ENCODE measurements at places on chromosomes 3 and 15.
A peak's percentile ranks its signal among the peaks of the same experiment; 100 is the strongest.

- DNase-seq = no peak
These were observed 62.8 kb upstream of the PROK2 start for GRCh38 chr3:71847794-71848193.

DNA sequence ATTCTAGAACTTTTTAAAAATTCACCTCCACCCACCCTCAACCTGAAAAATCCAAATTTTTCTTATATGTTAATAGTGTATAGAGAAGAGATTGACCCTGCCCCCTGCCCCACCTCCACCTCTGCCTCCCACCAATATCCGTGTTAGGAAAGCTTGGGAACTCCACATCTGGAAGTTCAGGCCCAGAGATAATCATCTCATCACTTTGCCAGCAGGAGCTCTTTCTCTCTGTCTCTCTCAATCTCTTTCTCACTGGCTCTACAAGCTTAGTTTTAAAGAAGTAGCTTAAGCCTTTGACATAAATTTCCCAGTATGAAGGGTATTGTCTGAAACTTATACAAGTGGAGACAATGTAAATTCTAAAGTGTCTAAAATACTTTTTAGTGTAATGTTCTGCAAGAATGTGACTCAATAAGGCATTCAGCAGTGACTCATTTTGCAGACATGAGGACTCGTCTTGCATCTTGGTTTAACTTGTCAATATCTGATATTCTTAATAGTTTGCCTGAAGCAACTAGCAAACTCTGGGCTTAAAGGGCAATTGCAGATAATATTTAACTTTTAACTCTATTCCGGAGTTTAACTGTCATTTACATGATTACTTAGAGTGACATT is 299.8 kb upstream of the EPHA3 start:
- no peak for DNase-seq

GRCh38 chr3:194075802-194076460 is 60.0 kb upstream of the HES1 start:
- DNase-seq = peak; percentile 11

GRCh38 chr3:160171813-160172212 is 53.4 kb upstream of the C3orf80 start:
- DNase-seq = no peak

DNA sequence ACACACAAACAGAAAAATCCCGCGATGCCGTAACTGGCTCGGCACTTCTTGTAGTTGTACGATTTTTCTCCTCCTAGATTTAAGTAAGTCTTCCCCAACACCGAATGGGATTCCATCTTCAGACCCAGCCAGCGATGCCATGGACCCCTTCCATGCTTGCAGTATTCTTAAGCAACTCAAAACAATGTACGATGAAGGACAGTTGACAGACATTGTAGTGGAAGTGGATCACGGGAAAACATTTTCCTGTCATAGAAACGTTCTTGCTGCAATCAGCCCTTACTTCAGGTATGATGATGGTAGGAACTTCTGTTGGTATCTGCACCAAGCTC is 763 bp downstream of the KBTBD8 start:
- DNase-seq = peak; percentile 53

DNA sequence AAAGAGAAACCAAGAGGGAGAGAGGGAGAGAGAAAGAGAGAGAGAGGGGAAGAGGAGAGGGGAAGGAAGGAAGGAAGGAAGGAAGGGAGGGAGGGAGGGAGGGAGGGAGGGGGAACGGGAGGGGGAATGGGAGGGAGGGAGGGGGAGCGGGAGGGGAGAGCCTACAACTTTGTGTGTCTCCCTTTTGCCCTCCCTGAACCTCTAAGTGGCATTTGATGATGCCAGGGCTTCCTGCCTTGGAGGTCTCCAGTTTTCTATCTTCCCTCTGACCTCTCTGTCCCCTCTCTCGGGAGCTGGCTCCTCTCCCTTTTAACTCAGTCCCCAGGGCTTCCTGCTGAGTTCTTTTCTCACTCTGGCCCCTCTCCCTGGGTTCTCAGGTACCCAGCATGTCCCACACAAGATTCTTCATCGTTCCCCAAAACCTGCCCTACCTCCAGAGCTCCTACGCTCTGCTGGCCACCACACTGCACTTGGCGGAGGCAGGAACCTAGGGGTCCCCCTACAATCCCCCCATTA is 12.5 kb upstream of the FAM174B start:
- no peak for DNase-seq

- no peak for DNase-seq
These were observed 42.6 kb downstream of the ADAMTS9 start for GRCh38 chr3:64645243-64645642.

DNA sequence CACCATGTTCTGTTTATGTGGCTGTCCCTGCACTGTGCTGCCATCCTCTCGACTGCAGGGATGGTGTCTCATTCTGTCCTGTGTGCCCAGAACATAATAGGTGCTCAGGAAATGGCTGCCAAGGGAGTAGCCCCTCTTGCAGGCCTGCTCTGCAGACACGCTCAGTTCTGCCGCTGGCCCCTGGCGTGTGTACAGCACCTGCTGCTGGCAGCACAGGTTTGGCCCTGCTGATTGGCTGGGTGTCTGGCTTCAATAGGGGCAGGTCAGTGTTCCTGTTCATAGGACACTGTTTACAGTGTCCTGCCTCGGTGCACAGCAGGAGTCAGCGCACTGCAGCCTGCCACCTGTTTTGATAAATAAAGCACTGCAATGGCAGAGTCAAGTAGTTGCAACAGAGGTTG is 146.9 kb downstream of the DNAJB8 start:
- DNase-seq = no peak

GRCh38 chr3:40827942-40828688 is 303.4 kb downstream of the ZNF621 start:
- no peak for DNase-seq

DNA sequence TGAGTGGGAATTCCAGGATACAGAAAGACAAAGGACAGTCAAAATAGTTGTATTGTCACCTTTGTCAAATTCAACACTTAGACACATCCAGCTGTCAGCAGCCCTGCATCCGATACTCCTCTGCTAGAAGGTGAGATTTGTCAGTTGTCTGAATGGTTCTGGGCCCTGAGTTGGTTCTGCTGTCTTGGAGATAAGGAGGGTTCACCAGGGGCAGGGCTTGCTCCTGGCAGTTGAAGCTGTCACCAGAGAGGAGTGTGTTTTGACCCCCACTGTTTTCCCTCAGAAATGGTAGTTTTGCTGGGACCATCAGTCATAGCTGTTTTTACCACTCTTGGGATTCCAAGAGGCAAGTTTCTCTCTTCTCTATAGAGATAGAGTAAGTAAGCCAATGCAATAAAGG is 3.2 kb upstream of the KY start:
- DNase-seq = no peak

DNA sequence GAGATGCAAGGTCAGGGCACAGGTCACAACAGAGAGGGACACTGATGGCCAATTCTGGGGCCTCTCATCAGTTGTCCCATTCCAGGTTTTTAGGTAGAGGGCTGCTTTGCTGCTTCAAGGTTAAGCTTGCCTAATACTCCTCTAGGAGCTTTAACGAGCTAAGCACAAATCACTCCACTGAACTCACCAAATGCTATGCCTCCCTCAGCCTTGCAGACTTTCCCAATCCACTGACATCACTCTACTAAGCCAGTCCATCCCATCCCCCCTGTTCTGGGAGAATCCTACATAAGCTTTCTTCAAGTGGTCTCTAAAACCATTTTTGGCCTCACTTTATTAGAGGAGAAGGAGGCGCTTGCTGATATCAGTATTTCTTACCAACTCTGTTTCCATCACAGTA is 24.8 kb upstream of the PDCD6IP start:
- no peak for DNase-seq

DNA sequence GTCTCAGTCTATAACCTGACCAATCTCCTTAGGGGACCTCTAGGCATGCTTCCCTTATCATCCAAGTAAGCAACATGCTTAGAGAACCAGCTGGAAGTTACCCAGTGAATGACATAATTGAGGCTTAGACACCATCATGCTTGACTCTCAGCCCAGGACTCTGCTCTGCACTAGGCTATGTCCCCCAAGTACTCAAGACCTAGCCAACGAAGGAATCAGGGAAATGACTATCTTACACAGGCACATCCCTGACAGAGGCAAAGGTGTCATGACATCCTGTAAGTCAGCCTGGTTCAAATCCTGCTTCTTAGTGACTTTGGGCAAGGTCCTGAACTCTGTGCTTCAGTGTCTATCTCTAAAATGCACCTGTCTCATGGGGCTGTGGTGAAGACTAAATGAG is 24.6 kb upstream of the CELF6 start:
- no peak for DNase-seq

DNA sequence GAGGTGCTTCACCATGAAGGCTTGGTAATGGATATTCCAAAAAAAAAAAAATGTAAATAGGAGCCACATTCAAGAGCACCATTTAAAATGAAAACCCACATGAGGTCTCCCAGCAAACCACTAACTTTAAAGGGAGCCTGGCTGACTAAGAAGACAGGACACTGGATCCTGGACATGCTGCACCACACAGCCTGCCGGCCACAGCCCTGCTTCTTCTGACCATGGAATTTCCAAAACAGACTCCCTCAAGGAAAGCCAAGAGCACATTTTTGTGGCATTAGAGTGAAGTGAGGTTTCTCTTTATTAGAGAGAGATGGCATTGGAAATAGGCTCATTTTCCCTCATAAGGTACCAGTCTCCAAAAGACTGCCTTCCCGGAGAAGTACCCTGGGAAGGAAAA is 113.9 kb downstream of the RORA start:
- no peak for DNase-seq

DNA sequence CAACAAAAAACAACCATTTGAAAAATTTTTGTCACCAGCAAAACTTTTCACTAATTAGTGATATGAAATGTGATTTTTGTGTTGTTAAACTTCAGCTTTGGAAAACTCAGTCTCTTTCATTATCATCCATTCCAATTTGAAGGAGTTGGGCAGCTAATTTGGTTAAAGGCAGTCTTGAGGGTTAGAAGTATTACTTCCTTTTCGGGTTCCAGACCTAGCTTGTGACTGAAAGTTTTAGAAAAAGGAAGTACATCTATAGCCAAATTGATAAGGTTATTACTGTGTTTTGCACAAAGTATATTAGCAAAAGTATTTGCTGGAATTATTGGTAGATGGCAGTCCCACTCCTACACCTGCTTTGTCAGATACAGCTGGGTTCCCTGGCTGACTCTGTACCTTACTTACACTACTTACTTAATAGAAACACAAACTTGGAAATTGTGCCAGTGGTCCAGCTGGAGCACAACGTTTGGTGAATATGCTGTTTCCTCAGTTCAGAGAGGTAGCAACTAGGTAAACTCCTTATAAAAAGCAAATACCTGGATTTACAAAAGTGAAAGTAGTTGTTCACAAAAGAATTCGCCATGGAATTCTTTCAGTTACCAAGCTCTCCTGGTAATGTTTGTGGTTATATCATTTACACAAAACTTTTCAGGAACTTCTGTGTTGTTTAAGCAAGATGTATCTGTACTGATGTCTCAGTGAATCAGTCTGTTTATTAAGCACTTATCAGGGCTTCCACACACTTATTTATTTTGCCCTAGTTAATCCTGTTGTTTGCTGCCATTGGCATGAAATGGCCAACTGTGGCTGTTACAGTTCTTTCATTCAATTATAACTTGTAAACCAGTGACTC is 31.6 kb downstream of the TIPARP start:
- peak; percentile 63 for DNase-seq

GRCh38 chr3:169628567-169628966 is 34.9 kb downstream of the MECOM start:
- no peak for DNase-seq

- no peak for DNase-seq
These were observed 45.5 kb upstream of the CGNL1 start for GRCh38 chr15:57330619-57331340.

- peak; percentile 70 for DNase-seq
These were observed 18.0 kb upstream of the DNAJC13 start for GRCh38 chr3:132399054-132399929.

- no peak for DNase-seq
These were observed 159.2 kb downstream of the CNTN6 start for GRCh38 chr3:1252061-1252430.

GRCh38 chr3:171809611-171809860 is 747 bp downstream of the PLD1 start:
- DNase-seq = peak; percentile 85

DNA sequence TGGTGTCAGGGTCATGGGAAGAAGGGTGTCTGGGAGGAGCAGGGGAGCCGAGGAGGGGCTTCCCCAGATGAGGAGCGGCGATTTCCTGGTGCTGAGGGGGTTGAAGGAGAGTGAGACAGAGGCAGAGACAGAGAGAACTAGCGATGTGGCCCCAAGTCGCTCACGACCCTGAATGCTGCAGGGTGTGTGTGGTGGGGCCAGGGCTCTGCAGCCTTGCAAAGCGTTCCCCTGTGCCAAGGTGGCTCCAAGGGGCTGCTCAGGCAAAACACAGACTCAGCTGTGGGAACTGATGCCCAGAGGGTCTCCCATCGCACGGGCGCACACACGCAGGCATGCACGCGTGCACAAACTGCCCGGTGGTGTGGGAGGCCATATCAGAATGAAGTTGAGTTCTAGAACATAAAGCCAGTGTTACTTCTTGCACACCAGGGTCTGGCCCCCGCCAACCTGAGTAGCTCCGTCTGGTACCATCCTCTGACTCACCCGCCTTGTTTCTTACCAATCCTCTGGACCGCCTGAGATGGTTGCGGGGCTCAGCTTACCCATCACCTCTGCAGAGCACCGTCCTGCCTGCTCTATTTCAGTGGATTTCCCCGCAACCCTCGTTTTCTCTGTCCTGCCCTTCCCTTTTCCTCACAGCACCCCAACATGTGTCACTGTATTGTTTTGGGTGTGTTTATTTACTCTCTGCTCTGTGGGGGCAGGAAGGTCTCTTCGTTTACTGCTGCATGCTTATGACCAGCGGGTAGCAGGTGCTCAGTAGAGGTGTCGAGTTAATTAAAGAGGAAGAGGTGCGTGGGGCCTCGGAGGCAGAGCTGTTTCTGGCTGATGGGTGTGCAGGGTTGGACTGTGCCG is 4.5 kb downstream of the MELTF start:
- DNase-seq = no peak

GRCh38 chr15:32861761-32862160 is 144.0 kb downstream of the GREM1 start:
- DNase-seq = no peak

- peak; percentile 87 for DNase-seq
These were observed 72.7 kb downstream of the HMG20A start for GRCh38 chr15:77493324-77493907.

Measured in OCI-M1 (cell line).